ENCODE measurements at places on chromosomes 4 and X.

- DNase-seq: no peak
These were observed 6.0 kb upstream of the ANXA3 start for GRCh38 chr4:78545275-78546246.

- DNase-seq: no peak
These were observed 20.8 kb upstream of the TMEM185A start for GRCh38 chrX:149652232-149652981.

- no peak for DNase-seq
These were observed at the start of gene MAGEB16 for GRCh38 chrX:35798042-35798441. Gene MAGEB16 (plus strand): TSS chrX:35798342. CDS start chrX:35802197, 3,855 bp downstream.

GRCh38 chr4:30945586-30945985 is 225.4 kb downstream of the PCDH7 start:
- DNase-seq: no peak

DNA sequence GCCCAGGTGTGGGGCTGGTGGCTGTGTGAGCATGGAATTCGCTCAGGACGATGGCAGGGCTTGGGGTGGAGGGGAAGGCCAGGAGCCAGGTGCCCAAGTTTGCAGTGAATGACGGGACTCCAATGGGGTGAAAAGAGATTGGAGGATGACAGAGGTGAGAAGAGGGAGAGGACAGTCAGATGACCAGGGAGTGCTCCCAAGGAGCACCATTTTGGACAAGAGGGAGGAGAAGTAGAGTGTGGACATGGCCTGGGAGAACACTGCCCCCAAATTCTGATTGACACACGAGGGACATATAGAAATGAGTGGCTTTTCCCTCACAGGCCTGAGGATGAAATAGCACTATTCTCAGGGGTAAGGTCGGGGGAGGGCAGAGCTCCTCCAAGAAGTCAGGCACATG is 6.7 kb downstream of the MRFAP1 start:
- no peak for DNase-seq

GRCh38 chr4:140757232-140757630 is 1.0 kb upstream of the TBC1D9 start:
- no peak for DNase-seq

DNA sequence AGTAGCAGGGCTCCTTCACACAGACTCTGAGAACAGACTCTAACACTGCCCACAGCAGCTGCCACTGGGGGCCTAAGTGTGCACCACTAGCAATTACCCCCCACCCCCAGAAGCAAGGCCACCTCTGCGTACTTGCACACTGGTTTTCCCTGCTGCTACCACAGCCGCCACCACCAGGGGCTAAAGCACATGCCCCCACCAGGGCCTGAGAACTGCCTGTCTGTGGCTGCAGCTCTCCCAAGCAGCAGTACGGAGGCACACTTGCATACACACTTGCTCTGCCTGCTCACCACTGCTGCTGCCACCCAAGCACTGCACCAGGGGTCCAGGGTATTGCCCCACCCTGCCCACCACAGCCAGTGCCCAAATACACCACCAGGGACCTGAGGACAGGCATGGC is 59.6 kb downstream of the SCML2 start:
- no peak for DNase-seq

GRCh38 chr4:74260036-74260435 is 48.2 kb upstream of the EPGN start:
- no peak for DNase-seq

DNA sequence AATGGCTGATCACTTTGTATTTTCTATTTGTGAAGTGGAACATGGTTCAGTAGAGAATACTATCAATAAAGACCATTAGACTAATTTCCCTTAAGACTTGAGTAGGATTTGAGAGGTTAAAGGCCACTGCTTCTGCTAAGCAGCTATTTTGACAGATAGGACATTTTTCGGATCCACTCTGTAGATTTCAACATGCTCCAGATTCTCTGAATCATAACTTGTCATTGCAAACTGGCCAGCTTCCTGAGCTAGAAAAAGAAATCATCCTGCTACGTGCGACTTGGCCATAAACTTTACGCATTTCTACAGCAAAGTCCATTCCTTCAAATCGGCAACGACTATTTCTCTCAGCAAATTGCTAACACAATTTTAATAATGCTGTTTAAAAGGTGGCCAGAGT is 55.2 kb downstream of the MGST2 start:
- no peak for DNase-seq

GRCh38 chr4:98289375-98289774 is 28.2 kb downstream of the RAP1GDS1 start:
- no peak for DNase-seq

GRCh38 chr4:23969635-23970145 is 79.8 kb upstream of the PPARGC1A start:
- no peak for DNase-seq

DNA sequence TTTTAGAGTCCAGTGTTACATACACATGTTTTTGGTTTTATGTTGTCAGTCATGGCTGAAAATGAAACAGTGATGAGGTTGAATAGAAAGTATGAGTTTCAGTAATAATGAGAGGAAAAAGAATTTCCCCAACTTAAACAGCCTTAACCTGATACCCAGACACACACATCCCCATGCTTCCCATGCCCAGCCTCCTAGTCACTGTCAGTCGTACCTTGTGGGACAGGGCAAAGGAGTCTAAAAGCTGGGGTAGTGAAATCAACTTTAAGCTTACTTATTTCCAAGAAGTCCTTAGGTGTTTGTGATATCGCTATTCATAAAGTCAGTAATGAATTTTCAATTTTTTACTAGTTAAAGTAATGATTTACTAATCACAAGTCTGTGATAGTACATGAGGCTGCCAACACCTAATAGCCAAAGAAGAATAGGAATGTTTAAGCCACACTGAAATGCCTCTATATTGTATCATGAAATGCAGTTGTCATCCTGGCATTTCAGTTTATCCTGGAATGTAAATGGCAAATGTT is 24.3 kb upstream of the GPR34 start:
- peak; percentile 14 for DNase-seq

- no peak for DNase-seq
These were observed 60.3 kb downstream of the ARX start for GRCh38 chrX:24955372-24955930.

- peak; percentile 59 for DNase-seq
These were observed 32.6 kb downstream of the DOCK11 start for GRCh38 chrX:118528071-118528737.

Measured in activated naive CD4-positive, alpha-beta T cell treated with Interleukin-2 at 50 U/mL for 16 hours (primary cell).